Activated T-helper 2 cell treated with anti-CD3 and anti-CD28 coated beads, Interferon-gamma antibody, Interleukin-2, Interleukin-4, amounts not matched to agents 10 μg/mL and 5 μg/mL and 100 μg/mL, durations not matched to agents 14 hours and 24 hours and 36 hours (primary cell): ENCODE measurements at places on chromosomes 7 and 10. TPM values are rescaled to one million over a fixed set of nuclear protein-coding genes. Genes with fewer than 3 reads are reported as not detected.

GRCh38 chr10:111698711-111699110 is 484.9 kb downstream of the GPAM start:
- H3K36me3 ChIP-seq = no peaks in the 10 kb centered on the region
- DNase-seq = no peak
- H3K4me1 ChIP-seq = no peaks in the 10 kb centered on the region
- H3K27ac ChIP-seq = no peak overlapping the region
- H3K4me3 ChIP-seq = no peak overlapping the region

GRCh38 chr7:75565132-75565837 is 73.2 kb downstream of the SPDYE5 start:
- peaks cover 28% of the 10 kb centered on the region for H3K36me3 ChIP-seq
- H3K27ac ChIP-seq = no peak overlapping the region
- peaks cover 5% of the 10 kb centered on the region for H3K4me1 ChIP-seq

DNA sequence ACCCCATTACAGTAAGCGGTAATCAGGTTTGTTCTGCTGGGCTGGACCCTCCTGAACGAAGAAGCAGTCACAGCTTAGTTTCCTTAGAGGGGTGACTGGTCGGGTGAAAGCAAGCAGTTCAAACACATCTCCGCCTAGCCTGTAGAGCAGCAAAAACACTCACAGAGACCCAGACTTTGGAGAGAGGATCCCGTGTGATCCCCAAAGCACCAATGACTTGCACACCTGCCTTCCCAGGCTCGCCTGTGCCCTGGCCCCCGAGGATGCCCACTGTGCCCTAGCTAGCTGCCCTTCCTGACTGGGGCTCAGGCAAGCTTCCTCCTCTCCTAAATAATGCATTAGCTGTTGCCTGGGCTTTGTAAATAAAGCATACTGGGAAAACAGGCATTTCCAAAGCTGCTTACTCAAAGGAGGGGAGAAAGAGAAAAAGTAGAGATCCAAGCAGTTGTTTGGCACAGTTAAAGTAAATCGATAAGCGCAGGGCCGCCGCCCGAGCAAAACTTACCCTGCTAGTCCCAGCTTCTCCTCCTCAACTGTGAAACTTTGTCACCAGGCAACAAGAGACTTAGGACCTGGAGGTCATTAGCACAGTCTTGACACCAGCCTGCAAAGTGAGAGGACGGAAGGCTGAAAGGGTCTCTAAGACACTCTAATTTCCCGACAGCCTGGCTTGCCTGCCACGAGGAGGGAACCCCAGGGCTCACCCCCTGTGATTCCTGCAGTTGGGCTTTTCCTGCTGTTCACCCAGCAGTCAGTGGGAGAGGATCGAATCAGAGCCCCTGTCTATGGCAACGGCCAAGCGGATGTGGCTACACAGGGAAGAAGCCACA is 4.8 kb downstream of the LRRC18 start:
- H3K27me3 ChIP-seq = no peaks in the 10 kb centered on the region
- no peaks in the 10 kb centered on the region for H3K4me1 ChIP-seq
- H3K27ac ChIP-seq = no peak overlapping the region
- DNase-seq = no peak

ARHGAP22 gene
- 0.18 and 0.43 TPM in 2 replicates for total RNA-seq
